ENCODE measurements at places on chromosomes 4 and X.

DNA sequence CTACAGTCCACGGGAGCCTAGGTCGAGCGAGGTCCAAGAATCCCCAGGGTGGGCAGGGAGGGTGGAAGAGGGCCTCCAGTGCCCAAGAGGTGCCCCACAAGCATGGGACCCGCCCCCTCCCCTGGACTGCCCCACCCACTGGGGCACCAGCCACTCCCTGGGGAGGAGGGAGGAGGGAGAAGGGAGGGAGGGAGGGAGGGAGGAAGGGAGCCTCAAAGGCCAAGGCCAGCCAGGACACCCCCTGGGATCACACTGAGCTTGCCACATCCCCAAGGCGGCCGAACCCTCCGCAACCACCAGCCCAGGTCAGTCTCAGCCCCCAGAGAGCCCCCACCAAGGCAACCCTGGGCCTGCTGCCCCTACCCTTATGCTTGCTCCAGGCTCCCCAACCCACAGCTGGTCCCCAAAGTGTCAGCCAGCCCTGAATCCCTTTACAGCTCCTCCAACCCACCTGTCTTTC lies at the start of gene GATA1:
GATA1 (plus strand) TSS at position 250 of the 460 bp plus-strand sequence. CDS start 4,520 bp downstream, outside the sequence.
- no peak for DNase-seq

DNA sequence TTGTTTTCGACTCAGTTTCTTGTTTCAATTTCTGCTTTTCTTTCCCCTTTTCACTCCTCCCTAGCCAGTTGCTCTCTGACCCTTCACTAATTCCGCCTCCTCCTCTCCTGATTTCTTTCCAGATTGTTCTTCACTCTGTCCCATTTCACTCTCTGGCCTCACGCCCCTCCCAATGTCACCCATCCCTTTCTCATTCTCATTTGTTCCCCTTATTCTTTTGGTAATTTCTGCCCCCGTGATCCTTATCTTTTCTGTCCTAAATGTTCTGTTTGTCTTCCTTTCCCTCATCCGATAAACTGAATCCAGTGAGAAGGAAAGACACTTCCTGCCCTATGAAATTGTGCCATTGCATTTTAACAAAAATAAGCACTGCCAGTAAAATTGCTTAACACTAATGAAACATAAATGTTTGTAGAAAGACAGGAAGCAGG lies 94.5 kb upstream of the RASGEF1B start:
- DNase-seq: no peak

GRCh38 chr4:66564901-66565651 lies 894.8 kb upstream of the EPHA5 start:
- no peak for DNase-seq

DNA sequence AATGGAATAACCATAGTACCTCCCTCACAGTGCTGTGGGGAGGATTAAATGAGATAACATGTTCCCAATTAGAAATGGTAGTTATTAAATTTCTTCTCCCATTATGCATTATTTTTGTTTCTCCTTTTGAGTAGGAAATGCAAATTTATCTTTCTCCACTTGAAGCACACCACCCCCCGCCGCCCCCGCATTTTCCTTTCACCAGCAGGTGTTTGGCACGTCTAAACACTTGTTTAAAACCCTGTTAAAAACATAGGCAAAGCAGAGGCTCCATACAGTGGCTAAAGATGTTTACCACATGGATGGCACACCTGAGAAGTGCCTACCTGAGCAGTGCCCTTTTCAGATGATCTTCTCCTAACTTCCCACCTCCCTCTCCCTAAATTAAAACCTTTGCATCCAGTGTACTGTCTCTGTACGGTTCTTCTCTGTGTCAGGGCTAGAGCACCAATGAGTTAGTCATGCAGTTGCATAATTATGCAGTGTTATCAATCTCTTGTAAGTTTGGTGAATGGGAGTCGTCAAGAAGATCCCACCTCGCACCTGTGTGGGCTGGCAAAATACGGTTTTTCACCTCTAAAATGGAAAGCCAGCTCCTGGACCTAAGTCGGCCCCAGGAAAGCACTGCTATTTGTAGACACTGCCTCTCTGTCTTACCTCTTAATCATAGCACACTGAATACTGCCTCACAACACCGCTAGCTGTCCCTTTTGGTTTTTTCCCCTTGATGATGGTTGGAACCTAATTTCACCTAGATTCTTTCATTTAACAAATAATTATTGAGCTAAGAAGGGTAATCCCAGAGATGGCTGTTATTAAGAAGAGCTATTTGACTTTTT lies 122.0 kb downstream of the CT47B1 start:
- no peak for DNase-seq

DNA sequence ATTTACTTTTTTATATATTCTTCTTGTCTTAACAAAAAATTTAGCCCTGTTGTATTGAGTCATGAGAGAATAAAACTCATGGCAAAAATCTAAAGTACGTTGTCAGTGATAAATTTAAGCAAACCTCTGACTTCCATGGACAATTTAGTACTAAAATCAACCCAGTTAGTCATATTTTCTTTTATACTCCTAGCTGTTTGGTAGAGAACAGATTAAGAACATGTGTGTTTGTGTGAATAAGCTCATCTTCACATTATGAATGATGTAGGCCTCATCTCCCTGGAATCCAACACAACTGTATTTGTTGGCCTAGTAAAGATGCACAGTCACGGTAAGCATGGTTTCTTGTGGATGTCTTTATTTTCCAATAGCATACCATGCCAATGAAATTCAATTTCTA lies 40.8 kb upstream of the FAM47B start:
- DNase-seq: no peak
